ENCODE measurements at places on chromosomes 12 and 14.
A peak's percentile ranks its signal among the peaks of the same experiment; 100 is the strongest.

DNA sequence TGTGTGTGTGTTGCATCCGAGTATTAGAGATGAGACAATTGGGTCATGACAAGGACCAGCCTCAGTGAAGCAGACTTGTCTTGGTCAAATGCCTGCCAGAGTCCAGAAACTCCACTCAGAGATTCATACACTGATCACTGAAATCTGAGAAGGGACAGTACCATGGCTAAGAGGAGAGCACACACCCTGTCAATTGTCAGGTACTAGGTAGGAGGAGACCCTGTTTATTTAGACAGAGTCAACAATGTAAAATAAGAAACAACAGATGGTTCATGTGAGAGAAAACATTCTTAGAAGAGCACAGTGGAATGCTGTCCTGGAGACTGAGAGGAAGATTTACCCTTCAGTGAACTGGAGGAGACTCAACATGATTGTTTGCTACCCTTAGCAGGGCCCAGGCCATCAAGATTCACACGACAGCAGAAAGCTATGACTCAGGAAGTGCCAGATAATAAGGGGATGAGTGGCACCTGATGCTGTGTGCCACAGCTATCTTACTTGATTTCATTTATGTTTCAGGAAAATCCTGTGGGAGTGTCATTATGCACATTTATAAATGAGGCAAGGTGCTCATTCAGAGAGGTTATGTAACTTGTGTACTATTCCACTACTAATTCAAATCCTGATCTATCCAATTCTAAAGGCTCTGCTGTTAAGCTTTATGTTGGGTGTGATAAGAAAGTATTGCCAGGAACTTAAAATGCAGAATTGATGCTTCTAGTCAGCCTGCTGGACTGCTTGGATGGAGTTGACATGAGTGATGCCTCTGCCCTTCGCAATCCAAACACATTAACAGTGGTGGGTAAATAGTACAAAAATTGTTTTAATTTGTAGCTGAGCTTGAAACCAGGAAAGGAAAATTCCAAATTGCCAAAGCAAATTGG, 136.6 kb upstream of the NEDD1 start:
- DNase-seq, result no peak

DNA sequence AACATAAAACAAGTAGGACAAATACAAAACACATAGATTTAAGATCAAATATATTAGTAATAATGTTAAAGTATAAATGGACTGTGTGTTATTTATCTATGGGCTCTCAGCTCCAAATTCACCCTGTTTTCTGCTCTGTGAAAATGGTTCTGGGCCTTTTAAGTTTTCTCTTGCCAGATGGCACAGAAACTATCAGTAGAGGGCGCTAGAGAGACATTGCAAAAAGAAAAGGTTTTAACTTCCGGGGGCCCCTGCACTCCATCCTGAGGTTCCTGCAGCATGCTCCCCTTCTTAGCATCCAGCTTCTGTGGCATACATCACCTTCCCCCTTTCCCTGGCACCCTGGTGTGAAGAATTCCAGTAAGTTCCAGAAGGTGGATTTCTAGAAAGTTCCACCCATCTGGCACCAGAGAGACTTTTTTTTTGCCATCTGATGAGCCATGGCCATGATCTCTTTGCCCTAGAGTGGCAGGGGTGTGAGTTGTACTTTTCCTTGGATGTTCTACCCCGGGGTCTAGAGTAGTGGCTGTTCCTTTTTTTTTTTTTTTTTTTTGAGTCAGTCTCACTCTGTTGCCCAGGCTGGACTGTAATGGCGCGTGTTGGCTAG, 29.3 kb downstream of the ZCRB1 start:
- DNase-seq, result peak; percentile 39

- DNase-seq, result no peak
Observed at GRCh38 chr14:92570674-92571262, 57.2 kb downstream of the RIN3 start.

DNA sequence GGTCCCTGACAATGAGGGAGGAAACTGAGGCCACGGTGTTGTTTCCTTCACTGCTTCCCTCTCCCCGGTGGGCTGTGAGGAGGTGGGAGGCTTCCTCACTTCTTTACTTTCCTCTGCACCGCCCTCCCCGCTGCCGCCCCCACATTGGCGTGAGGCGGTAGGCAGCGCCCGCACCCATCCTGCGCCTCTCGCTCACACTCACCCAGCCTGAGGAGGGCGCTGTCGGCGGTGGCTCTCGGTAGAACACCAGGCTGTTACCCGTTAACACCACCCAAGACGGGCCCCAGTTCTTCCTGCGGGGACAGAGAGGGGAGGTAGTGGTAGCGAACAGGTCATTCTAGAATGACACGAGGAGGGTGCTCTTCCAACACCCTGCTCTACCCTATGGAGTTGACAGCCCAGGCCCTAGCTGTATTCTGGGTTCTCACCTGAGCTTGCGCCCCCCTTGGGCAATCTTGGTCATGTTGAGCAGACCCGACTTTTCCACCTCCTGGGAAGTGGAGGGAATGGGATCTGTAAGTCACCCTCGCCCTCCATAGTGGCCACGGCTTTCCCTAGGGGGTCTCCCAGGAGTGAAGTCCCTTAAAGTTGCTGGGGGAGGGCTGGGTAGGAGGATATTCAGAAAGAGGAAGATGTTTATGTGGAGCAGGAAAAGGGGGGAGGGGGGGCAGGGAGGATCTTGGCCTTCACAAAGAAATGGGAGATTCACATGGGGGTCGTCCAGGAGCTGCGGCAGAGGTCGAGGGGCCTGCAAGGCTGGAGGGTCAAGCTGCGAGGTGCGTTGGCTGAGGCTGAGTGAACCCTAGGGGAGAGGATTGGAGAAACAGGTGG, 3.3 kb downstream of the ARHGAP9 start:
- DNase-seq, result no peak

- no peak for DNase-seq
Observed at GRCh38 chr12:67391656-67392055, 122.5 kb downstream of the CAND1 start.

- no peak for DNase-seq
Observed at GRCh38 chr12:110694330-110694901, 5.5 kb upstream of the HVCN1 start.

DNA sequence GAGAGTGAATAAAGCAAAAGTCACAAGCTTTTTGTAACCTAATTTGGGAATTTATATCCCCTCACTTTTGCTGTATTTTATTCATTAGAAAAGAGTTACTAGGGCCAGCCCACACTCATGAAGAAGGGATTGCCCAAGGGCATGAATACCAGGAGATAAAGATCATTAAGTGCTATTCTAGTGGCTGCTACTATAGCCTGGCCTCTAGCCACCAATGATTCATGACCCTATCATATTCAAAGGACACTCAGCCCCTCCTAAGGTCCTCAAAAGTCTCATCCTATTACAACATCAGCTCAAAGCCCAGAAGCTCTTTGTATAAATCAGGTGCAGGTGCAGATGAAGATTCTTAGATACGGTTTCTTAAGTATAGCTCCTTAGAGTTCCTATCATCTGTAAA, 518.1 kb downstream of the TRHDE start:
- DNase-seq, result no peak

DNA sequence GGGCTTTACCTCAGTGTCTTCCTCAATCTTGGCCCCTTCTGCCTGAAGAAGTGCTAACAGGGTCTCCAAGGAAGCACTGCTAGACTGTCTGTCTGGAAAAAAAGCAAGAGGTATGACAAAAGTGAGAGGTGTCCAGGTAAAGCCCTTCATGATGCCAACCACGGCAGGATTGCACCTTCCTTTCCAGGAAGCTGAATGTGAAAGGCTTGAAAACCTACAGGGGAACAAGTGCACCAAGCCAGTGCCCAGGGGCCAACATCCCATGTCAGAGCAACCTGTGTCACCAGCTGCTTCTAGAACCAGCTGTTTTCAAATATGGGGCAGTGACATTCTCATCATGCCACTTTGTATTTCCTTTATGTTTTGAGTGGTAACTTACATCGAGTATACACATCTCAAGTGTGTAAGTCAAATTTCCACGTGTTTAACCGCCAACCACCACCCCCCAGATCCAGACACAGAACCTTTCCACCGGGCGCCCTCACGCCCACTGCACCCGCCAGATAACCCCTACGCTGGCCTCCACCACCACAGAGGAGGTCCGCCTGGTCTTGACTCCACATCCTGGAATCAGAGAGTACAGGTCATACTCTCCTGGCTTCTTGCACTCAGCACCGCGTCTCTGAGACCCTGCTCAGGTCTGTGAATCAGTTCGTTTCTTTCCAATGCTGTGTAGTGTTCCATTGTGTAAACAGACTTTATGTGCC, 27.3 kb downstream of the VPS37B start:
- DNase-seq, result no peak

All from Jurkat, Clone E6-1 (cell line).